ENCODE measurements at places on chromosomes 2 and 18.

DNA sequence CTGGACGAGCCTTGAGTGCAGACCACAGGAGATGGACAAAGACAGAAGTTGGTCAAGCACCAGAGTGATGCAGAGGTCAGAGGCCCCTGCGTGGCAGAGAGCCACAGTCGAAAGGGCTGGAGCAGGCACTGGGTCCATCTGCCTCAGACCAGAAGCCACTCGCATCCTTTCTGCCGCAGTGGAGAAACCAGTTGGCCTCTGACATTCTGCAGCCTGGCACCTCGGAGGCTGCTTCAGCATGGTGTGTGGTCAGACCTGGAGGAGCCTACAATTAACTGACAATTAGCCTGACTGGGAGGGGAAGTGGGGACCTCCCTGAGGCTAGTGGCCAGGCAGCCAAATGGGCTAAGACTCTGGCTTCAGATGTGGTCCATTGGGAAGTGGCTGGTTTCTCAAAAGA, 111.1 kb downstream of the SGPP2 start:
- ATAC-seq: no peak

GRCh38 chr2:168780669-168781071, 21.8 kb upstream of the NOSTRIN start:
- no peak for ATAC-seq

- ATAC-seq: no peak
Observed at GRCh38 chr2:28695245-28695647, 56.4 kb upstream of the PPP1CB start.

DNA sequence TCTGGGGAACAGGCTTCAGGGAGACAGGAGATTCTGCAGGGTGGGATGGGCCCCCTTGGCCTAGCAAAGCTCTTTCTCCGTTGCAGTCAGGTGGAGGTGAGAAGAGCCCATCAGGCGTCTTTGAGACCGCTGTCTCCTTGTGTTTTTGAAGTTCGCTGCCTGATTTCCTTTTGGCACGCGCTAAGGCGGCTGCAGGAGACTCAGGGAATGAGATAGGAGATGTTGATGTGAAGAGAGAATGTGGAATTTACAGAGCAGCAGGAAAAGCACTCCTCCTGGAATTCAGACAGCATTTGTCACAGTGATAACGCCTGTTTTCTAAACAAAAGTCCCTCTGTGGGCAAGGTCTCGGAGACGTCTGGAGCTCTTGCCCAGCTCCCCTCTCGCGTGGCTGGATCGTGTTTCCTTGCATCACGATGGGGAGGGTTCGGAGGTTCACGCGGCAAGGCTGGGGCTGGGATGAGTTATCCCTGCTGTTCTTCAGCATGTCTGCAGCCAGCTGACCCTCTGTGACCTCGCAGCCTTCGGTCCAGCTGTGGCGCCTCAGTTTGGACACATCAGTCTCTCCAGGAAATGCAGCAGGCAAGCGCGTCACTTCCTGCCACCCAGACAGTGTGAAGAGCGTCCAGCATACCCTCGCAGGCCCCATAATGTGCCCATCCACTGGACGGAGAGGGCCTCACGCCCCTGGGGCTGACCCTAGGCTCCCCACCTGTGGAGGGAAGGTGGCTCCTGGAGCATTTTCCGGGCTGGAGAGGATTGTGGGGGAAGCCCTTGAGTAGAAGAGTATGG, 30.2 kb downstream of the GLI2 start:
- ATAC-seq: no peak

GRCh38 chr2:88950010-88950409, 258.5 kb downstream of the RPIA start:
- no peak for ATAC-seq

- no peak for ATAC-seq
Observed at GRCh38 chr2:232592772-232593395, 40.5 kb upstream of the EFHD1 start.
